Cortex of kidney (tissue), 1 donor: ENCODE measurements at places on chromosomes 4 and X.

DNA sequence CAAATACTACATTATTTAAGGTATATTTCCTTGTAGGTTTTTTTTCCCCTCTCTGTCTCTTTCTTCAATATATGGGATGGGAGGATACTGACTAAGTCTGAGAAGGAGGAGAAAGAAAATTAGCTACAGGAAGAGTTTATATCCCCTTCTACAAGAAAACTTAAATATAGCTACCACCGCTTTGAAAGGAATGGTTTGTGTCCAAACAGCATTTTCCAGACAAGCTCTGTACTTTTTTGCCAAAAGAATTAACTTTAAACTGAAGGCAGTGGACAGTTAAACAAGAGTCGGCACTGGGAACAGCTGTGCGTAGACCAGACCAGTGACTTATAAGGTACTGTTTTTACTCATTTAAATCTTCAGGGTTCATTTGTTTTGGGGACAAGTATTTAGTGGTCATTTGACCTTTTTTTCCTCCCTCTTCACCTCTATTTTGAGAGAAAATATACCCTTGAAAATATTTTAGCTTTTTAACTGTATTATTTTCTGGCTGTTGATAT lies 303.7 kb downstream of the ARHGAP24 start:
- DNase-seq: no peak

DNA sequence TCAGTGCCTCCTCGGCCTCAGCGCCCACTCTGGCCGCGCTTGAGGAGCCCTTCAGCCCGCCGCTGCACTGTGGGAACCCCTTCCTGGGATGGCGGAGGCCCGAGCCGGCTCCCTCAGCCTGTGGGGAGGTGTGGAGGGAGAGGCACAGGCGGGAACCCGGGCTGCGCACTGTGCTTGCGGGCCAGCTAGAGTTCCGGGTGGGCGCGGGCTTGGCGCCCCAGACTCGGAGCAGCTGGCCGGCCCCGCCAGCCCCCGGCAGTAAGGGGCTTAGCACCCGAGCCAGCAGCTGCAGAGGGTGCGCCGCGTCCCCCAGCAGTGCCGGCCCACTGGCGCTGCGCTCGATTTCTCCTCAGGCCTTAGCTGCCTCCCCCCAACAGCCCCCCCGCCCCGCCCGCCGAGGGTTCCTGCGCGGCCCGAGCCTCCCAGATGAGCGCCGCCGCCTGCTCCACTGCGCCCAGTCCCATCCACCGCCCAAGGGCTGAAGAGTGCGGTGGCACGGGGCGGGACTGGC lies 1137.0 kb downstream of the PCDH18 start:
- DNase-seq: no peak

- DNase-seq: no peak
These were observed 37.3 kb downstream of the PSAPL1 start for GRCh38 chr4:7397206-7398103.

DNA sequence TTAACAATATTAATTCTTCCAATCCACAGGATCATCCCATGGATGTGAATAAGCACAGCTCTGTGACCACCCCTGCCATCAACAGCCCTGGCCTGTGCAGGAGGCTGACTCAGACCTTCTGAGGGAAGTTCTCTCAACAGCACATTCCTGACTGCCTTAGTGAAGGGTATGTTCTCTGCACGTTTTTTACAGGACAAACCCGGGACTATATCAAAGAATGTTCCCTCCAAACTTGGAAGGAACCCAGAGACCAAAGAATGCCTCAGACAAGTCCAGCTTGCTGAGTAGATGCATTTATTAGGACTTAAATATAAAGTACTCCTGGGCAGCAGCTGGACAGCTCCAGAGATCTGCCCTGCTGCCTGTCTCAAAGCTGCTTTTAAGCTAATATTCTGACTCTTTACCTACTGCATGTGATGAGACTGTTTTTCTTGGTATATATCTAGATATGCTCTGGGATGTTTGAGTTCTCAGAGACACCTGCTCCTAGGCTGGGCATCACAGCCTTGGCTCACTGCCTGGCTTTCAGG lies 1127.8 kb upstream of the PRKX start:
- DNase-seq: no peak

DNA sequence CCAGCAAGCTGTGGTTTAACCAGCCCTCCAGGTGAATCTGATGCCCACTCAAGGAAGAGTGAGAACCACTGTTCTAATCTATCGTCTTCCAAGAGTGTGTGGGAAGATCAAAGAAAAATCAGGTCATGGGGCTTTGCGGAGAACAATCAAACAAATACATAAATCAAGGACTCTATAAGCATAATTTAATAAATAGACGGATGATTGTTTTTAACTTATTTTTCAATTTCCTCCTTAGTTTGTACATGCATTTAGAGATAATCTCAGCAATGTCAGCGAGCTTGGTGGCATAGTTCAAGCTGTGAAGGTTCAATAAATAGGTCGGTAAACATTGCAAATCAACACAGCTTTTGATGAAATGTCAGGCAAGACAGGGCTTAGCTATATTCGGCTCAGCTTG lies 84.9 kb downstream of the DMD start:
- no peak for DNase-seq

GRCh38 chr4:4677556-4678522 lies 136.0 kb upstream of the STX18 start:
- DNase-seq: no peak
